ENCODE measurements at places on chromosomes 7 and 10.

DNA sequence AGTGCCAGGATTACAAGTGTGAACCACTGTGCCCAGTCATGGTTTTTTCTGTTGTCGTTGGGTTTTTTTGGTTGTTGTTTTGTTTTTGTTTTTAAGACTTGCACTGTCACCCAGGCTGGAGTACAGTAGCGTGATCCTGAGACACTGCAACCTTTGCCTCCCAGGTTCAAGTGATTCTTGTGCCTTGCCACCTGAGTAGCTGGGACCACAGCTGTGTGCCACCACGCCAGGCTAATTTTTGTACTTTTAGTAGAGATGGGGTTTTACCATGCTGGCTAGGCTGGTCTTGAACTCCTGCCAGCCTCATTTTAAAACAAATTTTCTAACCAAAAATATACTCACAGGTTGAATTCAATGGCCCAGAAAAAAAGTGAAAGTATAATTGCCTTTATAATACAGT, 174.1 kb downstream of the AHR start:
- DNase-seq, result no peak

DNA sequence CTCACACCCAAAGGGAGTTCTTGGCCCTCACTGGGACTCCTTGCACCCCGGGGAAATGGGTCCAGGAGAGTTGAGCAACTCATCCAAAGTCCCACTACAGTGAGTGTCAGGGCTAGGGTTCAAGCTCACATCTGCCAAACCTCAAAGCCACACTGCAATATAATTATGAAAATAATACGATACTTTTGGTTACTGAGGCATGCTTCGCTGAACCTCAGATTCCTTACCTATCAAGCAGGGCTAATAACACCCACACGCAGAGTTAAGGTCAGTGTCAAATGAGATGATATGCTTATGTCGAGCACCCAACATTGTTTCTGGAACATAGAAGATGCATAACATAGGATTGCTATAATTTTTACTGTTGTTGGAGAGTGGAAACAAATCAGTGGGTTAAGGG, 58.2 kb downstream of the BPGM start:
- DNase-seq, result no peak

DNA sequence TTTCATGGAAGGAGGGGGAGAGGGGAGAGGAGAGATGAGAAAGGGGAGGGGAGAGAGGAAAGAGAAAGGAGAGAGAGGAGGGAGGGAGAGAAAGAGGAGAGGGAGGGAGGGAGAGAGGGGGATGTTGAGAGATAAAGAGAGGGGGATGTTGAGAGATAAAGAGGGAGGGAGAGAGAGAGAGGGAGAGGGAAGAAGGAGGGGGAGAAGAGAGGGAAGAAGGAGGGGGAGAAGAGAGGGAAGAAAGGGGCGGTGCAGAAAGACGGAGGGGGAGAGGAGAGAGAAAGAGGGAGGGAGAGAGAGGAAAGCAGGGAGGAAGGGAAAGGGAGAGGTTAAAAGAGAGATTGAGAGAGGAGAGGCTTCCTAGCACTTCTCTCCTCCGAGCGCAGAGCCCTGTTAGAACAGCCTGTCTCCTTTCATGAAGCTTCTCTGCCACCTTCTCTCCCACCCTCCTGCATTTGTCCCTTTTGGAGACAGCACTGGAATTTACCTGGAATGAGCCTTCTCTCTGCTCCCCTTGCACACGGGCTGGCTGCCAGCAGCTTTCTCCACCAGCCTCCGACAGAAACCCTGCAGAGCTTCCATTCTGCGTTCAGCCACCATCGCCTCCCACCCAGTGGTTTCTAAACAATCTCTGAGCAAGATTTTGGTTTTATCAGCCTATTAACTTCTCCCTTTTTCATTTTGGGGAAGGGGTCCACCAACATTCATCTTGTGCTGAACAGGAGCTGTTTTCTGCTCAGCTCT, 74.0 kb upstream of the CARD11 start:
- DNase-seq, result no peak

- DNase-seq, result peak; percentile 98
Measured at GRCh38 chr7:45978010-45978681, 57.1 kb upstream of the IGFBP3 start.

GRCh38 chr7:29878081-29878688, 71.9 kb downstream of the WIPF3 start:
- peak; percentile 61 for DNase-seq

DNA sequence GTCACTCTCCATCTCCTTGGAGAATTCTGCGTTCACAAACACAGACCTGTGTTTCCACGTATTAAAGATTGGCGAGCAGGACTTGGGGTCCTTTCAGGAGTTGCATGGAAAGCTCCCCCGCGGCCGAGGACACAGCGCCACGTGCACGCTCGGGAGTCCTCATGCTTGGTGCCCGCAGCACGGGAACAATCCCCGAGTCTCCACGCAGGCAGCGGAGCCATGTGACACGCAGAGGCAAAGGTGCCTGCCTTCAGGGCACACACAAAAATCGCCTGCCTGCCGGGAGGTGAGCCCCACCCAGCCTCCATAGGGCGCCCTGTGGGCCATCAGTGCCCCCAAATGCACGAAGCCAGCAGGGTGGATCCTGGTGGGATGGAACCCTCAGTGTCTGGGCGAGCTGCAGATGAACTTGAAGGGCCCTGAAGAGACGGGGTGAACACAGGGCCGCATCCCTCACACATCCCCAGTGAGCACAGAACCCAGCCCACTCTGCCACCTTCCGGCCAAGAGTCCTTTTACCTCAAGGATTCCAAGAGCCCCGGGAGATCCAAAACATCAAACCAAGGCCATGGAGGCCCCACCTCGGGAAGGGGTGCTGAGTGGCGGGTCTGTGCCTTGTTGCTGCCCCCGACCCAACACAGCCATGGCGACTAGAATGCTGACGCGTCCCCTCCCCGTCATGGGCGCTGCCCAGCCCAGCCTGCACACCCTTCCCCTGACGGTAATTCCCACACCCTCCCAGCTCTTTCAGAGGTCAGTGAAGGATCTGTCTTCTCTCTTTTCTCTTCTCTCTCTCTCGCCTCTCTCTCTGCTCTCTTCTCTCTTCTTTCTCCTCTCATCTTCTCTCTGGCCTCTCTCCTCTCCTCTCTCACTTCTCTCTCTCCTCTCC, 55.9 kb downstream of the CFAP46 start:
- no peak for DNase-seq

- peak; percentile 84 for DNase-seq
Measured at GRCh38 chr10:61904733-61905725, 3.5 kb downstream of the ARID5B start.

- DNase-seq, result peak; percentile 27
Measured at GRCh38 chr7:30585675-30586074, 9.0 kb upstream of the GARS1 start.

GRCh38 chr7:117017702-117018266, 64.5 kb downstream of the ST7 start:
- DNase-seq, result no peak

DNA sequence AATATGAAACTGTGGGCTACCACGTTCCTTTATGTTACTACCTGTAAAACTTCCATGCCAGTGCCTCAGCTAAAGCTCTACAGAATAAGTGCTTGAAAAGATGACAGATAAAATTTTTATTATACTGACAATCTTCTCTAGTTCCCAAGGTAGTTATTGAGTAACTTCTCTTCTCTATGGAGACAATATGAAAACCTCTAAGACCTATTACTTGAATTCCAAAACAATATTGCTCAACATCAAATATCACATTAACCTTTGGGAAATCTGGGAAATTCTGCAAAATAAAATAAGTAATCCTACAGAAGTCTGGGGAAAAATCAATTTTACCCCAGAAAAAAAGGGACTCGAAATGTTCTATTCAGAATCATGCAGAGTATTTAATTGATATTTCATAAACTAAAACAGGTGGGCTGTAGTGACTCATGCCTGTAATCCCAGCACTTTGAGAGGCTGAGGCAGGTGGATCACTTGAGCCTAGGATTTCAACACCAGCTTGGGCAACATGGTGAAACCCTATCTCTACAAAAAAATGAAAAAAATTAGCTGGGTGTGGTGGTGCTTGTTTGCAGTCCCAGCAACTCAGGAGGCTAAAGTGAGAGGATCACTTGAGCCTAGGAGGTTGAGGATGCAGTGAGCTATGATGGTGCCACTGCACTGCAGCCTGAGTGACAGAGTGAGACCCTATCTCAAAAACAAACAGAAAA, 23.8 kb upstream of the ANK3 start:
- no peak for DNase-seq

DNA sequence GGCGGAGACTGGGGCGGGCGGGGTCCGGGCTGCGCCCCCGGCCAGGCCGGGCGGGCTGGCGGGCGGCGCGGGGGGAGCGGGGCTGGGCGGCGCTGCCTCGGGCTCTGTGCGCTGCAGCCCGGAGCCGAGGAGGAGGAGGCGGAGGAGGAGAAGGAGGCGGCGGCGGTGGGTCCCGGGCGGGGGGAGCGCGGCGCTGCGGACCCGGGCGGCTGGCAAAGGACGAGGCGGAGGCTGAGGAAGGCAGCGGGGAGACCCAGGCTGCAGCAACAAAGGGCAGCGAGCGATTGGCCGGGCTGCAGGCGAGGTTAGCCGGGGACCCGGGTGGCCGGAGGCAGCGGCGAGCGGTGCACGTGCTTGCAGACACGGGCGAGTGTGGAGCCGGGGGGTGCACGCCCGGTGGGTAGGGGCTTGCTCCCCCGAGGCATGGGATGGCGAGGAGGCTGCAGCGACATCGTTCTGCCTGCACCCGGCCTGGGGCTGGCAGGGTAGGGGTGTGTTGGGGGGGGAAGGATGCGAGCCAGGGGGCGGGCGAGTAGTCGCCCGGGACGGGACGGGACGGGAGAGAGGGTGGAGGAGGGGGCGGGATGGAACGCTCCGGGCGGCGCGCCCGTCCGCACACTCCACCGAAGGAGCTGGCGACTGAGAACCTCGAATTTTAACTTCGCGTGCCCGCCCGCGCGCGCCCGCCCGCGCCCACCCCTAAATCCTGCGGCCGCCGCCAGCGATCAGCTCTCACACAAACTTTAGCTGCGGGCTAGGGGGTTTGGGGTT, 844 bp upstream of the KAT6B start:
- DNase-seq, result no peak

DNA sequence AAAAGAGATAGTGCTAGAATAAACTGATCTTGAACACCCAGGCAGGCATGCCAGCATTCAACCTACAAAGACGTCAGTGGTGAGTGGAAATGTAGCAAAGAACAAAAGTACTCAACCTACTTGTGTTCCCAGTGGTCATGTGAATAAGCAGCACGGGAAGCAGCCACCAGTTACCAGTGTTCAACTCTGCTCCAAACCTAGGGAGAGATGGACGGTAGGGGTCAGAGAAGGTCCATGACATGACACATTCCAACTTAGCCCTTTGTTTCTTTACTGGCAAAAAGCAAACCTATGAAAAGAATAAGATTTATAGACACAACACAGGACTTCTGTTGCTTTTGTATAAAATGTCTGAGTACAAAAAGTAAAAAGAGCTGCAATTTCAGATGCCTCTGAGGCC, 511.4 kb downstream of the XPNPEP1 start:
- no peak for DNase-seq

DNA sequence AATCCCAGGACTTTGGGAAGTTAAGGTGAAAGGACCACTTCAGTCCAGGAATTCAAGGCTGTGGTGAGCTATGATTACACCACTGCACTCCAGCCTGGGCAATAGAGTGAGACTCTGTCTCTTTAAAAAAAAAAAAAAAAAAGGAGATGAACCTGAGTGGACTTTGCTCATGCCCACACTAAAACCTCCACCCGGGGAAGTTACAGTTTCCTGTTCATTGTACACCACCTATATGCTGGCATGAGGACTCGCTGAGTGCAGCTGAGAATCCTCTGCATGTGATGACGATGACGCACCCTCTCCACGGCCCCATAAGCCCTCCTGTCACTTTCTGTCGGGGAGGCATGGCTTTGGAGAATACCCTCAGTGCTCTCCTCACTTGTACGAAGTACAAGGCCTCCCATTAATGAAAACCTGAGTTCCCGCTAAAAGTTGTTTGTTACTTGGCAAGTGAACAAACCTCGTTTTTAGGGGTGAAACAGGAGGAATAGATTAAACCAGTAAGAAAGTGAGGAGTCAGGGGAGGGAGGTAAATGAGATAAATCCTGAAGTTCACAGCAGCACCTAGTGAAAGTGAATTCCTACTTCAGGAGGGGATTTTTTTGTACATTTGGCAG, 15.9 kb downstream of the TMEM176B start:
- DNase-seq, result no peak

All from cardiac fibroblast (primary cell).